ENCODE measurements at places on chromosomes 12 and 14.

DNA sequence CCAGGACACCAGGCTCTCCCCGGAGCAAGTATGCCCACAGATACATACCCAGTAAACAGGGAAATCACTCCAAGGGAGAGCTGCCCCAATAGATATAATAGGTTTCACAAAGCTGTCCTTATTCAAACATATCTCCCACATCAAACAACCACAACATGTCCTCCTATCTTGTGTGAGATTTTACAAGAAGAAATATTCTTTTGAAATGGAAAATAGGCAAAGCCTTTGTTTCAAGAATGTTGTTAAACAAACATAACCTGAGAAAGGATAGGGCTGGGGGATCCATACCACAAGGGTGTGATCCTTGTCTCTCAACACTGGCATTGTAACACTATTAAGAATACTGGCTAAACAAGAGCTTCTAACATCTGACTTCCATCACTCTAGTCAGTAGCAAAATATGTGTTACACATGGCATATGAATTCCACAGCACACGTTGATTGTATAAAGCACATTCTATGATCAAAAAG lies 32.9 kb downstream of the LGR5 start:
- no peak for DNase-seq

DNA sequence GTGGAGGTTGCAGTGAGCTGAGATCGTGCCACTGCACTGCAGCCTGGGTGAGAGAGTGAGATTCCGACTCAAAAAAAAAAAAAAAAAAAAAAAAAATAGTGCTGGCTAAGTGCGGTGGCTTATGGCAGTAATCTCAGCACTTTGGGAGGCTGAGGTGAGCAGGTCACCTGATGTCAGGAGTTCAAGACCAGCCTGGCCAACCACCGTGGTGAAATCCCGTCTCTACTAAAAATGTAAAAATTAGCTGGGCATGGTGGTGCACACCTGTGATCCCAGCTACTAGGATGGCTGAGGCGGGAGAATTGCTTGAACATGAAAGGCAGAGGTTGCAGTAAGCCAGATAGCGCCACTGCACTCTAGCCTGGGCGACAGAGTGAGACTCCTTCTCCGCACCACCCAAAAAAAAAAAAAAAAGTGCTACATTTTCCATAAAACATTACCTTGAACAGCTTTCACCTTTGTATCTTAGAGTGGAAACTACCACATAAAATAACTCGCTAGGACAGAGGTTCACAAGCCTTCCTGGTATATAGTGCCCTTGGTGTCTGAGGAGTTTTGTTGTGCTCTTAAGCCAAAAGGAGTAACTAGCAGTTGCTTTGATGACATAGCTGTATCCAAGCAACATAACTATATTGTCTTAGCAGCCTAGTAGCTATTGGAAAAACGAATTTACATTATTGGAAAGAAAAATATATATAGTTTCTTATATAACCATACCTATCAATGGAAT lies 11.1 kb downstream of the PTGES3 start:
- DNase-seq = no peak

DNA sequence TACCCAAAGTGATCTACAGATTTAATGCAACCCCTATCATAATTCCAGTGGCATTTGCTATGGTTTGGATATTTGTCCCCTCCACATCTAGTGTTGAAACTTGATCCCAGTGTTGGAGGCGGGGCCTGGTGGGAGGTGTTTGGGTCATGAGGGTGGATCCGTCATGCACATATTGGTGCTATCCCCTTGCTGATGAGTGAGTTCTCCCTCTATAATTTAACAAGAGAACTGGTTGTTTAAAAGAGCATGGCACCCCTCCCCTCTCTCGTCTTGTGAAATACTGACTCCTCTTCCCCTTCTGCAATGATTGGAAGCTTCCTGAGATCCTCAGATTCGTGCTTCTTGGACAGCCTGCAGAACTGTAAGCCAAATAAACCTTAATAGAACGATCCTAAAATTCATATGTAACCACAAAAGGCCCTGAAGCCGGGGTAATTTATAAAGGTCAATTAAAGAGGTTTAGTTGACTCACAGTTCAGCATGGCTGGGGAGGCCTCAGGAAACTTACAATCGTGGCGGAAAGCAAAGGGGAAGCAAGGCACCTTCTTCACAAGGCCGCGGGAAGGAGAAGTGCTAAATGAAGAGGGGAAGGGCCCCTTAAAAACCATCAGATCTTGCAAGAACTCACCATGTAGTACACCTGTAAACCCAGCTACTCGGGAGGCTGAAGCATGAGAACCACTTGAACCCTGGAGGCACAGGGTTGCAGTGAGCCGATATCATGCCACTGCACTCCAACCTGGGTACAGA lies 41.2 kb downstream of the SLC39A9 start:
- no peak for DNase-seq

DNA sequence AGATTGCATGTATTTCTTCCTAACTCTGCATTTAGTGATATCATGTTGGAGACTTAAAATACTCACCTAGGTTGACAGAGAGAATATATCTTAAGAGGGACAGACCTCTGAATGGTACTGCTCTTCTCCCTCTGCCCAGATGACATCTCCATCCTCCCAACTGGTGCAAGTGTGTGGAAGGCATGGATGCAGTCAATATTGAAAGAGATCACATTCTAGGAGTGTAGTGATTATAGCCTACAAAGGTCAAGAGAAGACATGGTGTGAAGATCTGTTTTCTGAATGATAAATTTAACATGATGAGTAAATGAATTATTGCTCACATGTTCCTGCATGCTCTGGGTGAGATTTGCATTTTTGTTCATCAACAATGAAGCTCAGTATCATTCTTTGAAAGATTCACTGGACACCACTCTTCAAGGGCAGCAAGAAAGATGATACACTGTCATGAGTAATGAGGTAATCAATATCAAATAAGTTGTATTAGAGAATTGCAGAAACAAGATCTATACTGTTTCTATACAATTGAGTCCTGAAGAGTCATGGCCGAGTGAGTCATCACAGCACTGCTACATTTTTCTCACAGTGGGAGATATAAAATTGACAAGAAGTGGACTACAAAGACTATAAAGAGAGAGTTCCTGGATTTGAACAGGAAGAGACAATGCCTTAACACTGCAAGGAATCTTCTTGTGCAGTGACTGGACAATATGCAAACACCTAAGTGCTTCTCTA lies 183.3 kb upstream of the KRR1 start:
- no peak for DNase-seq

- DNase-seq = no peak
These were observed 411.6 kb upstream of the FBXO33 start for GRCh38 chr14:39843881-39844280.

- DNase-seq = no peak
These were observed 35.9 kb downstream of the SLC4A8 start for GRCh38 chr12:51460519-51460918.

DNA sequence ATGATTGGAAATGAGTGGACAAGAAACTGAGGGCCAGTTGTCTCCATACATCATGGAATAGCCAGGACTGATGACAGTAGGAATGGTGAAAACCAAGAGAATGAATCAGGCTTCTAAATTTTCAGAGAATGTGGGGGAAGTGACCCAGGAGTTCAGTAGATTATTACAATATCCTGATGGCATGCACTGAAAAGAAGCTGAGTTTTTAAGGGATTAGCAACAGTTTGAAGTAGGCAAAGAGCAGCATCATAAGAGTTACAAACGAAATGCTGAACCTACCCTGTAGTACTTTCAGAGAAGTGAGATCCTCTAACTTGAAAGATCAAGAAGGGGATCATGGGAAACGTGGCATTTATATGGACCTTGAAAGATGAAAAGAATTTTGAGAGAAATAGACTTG lies 13.2 kb downstream of the SLC2A14 start:
- DNase-seq = no peak

- no peak for DNase-seq
These were observed 137.4 kb downstream of the CALM1 start for GRCh38 chr14:90534091-90534837.

DNA sequence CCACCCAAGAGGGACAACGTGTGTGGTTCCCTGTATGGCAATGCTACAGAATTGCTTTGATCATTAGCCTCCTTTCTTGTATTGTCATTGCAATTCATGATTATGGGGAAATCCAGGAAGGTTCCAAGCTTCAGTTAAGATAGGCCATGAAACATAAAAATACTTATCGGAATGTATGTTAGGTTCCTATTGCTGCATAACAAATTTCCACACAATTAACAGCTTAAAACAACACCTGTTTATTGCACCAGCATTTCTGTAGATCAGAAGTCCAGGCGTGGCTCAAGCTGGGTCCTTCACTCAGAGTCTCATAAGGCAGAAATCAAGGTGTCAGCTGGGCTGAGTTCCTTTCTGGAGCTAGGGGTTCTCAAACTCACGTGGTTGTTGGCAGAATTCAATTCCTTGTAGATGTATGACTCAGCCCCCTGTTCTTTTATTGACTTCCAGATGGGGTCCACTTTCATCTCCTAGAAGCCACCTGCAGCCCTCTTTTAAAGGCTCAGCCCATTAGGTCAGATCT lies 365.6 kb upstream of the TMPO start:
- DNase-seq = no peak

DNA sequence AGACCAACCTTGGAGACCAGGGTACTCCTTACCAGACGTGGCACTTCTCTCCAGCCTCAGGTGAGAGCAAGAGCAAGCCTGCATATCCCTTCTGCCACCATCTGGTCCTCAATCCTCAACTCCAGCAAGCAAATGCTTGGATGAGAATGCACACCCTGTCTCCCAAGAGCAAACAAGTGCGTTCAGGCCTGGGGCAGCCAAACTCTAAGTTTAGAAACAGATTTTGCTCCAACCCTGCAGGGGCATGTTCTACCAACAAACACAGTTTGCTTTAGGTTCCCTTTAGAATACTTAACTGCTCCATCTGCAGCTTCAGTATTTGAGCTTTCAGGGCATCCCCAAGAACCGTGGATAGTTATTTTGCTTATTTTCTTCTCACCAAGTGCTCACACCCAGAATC lies 55.9 kb upstream of the FICD start:
- no peak for DNase-seq

DNA sequence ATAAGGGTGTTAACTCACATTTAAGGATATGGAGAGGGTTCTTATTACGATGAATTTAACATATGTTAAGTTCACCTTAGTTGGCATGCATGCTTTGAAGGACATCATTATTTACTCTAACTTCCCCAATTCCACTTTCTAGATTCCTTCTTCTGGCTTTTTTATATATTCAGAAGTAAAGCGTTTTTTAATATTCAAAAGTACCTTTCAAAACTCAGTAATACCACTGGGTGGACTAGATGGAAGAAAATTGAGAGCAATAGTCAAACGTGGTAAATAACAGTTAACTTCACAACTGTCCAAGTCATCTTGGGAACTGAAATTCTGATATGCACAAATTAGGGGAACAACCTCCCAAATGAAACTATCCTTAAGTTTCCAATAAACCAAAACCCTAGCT lies 9.1 kb downstream of the SINHCAF start:
- no peak for DNase-seq

- DNase-seq = no peak
These were observed 31.8 kb upstream of the RAD51AP1 start for GRCh38 chr12:4506870-4507269.

GRCh38 chr12:125470838-125471783 lies 405.9 kb downstream of the AACS start:
- DNase-seq = no peak

DNA sequence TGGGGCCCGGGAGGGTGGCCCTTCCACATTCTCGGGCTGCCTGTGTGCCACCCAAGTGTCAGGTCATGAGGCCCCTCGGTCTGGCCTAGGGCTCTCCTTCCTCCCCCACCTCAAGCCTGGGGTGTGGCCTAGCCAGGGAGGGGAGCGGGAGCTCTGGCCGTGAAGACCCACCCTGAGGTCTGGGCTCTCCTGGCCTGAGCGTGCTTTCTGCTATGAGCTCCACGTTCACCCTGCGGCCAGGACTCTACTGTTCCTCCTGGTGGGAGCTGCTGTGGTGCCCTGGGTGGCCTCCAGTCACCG lies 12.0 kb downstream of the PACS2 start:
- DNase-seq = no peak

DNA sequence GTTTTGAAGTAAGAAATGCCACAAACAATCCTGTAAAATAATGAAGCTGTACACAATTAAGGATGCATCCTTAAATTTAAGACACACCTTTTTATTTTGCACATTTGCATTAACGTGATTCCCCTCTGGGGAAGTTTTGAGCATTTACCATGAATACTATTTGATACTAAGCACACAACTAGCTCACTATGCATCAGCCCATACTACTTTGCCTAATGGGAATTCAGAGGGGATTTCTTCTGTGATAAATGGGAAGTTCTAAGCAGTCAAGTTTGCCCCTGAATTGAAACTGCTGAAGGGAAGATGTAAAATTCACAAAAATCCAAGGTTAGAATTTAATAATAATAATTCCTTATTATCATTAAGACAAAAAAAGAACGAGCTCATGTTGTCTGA lies 27.4 kb downstream of the SINHCAF start:
- no peak for DNase-seq

DNA sequence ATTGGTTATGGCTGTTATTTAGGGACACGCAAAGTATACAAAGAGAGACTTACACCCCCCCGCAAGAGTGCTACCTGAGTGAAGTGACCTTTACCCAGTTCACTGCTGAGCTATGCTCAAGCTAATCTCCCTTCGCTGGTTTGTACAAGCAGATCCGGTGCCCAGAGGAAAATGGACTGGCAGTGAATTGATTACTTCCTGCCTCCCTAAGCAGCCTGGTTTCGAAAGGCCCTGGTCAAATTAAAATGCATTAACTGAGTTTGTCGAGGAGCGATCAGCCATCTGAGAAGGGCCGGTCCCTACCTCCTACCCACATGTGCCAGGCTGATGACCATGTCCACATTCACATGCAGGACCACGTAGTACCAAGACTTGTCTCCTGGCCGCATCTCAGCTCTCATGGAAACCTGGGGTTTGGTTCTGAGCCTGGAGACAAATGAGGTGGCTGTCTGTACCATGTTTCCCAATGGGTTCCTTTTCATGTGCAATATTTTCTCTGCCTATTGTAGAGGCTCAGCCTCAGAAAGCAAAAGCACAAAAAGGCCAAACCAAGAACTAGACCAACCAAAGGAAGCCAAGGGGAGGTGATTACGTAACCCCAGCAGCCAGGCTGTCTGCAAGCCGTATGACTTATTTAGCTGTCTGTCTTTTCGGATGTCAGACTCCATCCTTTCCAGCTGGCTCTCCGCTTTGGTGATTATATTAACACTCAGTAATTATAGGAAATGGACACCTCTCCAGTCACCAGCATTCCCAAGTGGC lies 284.7 kb upstream of the PWP1 start:
- DNase-seq = no peak

DNA sequence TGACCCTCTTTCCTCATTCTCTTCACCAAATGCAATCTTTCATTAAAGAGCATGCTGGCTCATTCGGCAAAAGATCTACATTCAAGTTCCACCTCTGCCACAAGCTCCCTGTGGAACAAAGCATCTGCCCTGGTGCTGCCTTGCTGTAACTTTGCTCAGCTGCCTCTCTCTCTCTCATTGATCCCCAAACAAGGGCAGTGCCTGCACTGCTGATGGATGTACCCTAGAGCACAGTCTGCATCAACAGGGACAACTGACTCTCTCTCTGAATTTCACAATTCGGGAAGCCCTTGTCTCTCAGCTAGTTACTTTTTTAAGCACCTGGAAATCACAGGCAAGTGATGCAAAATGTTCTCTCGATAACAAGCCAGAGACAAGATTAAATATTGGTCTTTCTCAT lies 174.0 kb upstream of the DIO2 start:
- no peak for DNase-seq

GRCh38 chr12:78308701-78309100 lies 478.0 kb downstream of the NAV3 start:
- DNase-seq = no peak

GRCh38 chr12:50112456-50113218 lies 601 bp downstream of the COX14 start:
- no peak for DNase-seq

GRCh38 chr14:34655959-34656358 lies 26.0 kb upstream of the SNX6 start:
- no peak for DNase-seq
